Liver (tissue), 10 donors: ENCODE measurements at places on chromosomes 7 and 10. TPM values are rescaled to one million over a fixed set of nuclear protein-coding genes. Genes with fewer than 3 reads are reported as not detected.

DNA sequence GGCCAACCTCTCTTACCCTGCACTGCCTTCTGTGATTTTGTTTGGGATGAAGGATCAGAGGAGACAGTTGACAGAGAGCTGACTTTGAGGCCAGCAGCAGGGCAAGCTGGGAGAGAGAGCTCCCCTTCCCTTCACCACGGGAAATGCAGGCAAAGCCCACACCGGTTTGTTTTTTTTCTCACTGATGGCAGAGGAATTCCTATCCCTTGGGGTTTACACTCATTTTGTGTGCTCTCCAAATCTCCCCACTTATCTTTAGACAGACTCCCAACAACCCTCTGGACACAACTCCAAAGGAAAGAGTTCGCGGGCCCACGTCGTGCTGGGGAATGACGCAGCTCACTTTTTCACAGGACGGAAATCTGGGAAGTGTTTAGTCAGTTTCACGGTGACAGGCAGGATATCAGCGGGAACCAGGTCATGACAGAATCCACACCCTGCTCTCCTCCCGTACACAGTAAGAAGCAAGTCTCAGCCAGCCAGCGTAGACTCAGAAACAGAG lies 68.3 kb upstream of the FAM171A1 start:
- no peaks in the 10 kb centered on the region for H3K27me3 ChIP-seq
- no peaks in the 10 kb centered on the region for H3K4me1 ChIP-seq
- no peak overlapping the region for H3K4me3 ChIP-seq
- no peaks in the 10 kb centered on the region for H3K36me3 ChIP-seq
- DNase-seq = no peak
- peak overlapping the region; percentile 15 for H3K27ac ChIP-seq

DNA sequence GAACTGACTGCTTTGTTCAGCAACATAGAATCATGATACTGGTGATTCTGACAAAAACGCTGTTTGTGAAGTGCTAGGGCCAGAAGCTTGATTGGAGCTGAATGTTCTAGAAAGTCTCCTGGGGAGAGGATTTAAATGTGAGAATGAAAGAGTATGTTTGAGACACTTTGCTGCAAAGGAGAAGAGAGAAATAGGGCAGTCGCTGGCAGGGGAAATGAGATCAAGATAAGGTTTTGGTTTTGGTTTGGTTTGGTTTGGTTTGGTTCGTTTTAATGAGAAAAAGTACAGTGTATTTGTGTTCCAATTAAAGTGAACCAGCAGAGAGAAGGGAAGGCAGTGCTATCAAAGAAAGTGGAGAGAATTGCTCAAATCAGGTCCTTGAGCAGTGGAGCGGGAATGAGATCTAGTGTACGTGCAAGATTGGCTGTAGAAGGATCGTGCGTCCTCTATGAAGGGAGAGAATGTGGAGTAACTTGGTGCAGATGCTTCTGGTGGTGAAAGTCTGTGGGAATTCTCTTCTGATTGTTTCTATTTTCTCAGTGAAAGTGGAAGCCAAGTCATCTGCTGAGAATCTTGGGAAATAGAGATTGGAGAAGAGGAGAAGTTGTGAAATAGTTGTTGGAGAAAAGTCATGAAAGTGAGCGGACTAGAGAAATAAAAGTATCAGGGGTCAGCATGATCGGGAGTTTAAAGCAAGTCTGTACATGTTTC lies 270.5 kb downstream of the CCDC3 start:
- no peaks in the 10 kb centered on the region for H3K4me1 ChIP-seq
- H3K27ac ChIP-seq = no peak overlapping the region
- no peaks in the 10 kb centered on the region for H3K27me3 ChIP-seq
- no peak overlapping the region for H3K4me3 ChIP-seq

DNA sequence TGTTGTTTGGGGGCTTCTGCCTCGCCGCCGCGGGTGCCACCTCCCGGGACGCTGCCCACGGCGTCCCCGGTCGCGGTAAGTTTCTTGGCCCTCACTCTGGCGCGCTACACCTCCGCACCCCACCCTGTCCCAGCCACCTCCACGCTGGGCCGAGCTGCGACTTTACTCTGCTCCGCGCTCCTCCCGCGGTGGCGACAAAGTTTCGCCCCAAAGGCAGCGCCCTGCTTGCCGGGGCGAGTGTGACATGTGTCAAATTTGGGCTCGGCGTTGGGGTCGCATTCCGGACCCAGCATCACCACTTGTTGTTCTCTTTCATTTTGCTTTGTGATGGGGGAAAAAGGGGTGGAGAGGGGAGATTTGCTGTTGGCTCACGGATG lies 167.7 kb upstream of the PPP1R3A start:
- peak; percentile 38 for DNase-seq
- H3K4me3 ChIP-seq = peak overlapping the region; percentile 98

DNA sequence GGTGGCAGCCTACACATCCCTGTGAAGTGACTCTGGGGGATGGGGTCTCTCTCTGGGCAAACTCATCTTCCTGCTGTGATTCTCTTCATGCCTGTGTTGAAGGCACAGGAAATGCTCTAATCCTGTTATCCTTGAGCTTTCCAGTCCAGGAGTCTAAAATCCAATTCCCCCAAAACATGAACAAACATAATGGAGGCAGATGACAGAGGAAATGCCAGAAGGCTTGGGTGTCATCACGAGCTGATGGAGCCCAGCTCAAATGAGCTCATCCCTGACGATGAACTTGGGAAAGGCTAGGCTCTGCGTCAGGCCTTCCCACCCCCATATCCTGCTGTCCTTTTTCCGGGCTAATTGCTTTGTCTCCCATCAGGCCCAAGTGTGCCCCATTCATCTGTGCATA lies 165.9 kb upstream of the PODXL start:
- H3K36me3 ChIP-seq = no peaks in the 10 kb centered on the region
- no peak overlapping the region for H3K27ac ChIP-seq
- no peaks in the 10 kb centered on the region for H3K4me1 ChIP-seq
- DNase-seq = no peak
- H3K27me3 ChIP-seq = no peaks in the 10 kb centered on the region

Gene HMX2
- polyA plus RNA-seq = not detected
